ENCODE measurements at places on chromosomes 6 and 20.

GRCh38 chr20:55557191-55557590, 448.1 kb downstream of the CBLN4 start:
- DNase-seq: no peak

DNA sequence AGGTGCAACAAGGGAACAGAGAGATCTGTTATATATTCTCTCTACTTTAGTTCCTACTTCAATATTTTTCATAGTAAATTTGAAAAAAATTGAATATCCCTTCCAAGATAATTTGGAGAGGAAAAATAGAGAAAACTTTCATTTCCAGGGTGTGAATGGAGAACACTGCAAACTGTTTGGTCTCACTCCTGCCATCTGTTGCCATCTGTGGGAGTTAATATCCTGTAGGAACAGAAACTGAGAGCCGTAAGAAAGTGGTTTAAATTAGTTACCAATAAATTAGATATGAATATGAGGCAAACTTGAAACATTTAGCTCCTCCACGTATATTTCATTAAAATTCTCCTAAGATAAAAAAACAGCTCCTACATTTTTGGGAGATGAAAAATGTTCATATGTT, 4.2 kb downstream of the ZNF337 start:
- no peak for DNase-seq

DNA sequence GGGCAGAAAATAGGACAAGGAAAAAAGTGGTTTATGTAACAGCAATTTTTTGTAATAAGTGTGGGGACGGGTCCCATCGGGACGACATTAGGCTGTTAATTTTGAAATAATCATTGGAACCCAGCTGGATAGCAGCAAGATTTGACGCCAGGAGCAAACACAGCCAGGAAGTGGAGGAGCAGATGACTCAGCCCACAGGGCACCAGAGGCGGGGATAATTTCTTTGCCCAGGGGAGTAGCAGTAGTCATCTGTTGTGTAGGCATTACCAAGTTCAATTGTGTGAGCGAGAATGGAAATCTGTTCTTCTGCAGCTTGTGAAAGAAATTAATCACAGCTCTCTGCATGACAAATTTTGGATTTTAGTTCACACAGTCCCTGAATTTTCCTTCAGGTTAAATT, 22.6 kb upstream of the RIN2 start:
- peak; percentile 86 for DNase-seq

DNA sequence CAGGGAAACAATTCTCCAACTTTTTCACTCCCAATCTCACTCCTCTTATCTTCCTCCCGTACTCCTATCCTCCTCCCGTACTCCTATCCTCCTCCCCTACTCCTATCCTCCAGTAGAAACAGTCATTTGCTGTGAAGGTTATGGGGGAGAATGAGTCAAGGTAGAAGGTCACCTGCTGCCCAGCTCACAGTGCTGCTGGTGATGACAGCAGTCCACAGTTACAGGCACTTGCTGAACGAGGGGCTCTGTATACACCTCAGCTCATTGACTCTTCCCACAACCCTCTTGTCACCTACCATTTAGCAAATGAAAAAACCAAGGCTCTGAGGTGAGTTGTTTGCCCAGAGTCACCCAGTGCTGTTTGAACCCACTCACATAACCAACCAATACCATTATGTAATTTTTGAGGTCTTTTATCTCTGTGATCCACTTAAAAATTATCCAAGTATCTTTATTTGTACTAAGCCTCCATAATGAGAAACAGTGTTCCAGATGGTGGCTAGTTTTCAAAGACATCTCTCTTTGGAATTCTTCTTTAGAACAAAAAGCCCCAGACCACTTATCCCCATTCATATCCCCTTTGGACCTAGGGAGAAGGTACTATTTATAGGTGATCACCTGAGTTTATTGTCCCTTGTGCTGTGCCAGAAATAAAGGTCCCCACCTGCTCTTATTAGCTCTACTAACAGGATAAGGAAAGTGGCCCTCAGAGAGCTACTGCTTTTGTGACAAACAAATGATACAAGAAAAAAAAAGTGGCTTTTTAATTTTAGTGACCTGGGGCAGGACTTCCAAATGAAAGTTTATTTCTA, 53.2 kb downstream of the PTPN1 start:
- no peak for DNase-seq

- DNase-seq: no peak
These were observed 9.7 kb upstream of the HMGA1 start for GRCh38 chr6:34226731-34227586.

DNA sequence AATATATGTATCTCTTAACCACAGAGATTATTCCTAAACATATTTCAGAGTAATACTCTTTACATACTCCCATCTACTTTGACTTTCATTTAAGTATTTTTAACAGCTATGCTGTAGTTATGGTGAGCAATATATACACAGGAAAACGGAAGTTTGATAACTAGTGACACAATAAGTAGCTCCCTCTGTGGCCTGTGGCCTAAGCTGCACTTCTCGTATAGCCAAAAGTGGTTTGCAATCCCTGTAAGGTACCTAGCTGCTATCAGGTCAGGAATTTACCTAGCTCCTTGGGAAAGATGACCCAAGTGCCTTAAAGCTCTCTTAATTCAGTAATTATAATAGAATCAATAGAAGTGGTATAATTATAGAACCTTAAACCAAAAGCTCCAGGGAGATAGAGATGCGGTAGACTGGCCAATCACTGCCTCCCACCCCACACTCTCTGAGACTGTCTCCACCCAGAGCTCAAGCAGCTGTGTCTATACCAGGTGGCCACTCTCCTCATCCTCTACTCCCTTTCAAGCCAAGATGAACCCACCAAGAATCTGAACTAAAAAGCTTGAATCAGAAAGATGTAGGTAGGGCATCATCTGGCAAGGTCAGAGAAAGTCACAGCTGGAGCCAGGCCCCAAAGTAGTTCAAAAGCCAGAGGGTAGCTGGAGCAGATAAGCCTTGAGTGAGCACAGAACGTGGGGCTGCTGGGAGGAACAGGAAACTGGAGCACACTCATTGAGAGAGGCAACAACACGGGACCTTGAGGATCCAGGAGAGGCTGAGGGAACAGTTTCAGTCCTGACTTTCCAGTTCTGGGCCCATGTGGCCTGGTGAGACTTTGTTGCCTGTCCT, 84.9 kb upstream of the ASF1A start:
- no peak for DNase-seq

- no peak for DNase-seq
These were observed 100.3 kb upstream of the EXOC2 start for GRCh38 chr6:793261-793660.
